ENCODE measurements at places on chromosomes 2 and 18.

- no peak for DNase-seq
Measured at GRCh38 chr2:181143790-181144300, 163.4 kb downstream of the UBE2E3 start.

DNA sequence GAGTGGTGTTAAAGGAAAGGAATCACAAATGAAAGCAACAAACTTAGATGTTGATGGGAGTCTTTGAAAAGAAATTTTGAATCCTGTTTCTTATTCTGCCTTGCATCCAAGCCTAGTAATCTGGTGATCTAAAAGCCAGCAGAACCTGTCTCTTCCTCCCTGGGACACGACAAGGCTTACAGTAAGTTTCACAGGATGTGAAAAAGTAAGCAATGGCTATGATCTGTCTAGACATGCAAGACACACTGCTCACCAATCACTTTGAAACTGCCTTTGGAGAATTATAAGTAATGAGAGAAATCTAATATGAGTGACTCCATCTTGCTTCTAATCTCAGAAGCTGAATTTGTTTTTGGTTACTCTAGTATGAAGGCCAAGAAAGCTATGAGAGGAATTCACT is 103.7 kb downstream of the KCNH7 start:
- DNase-seq = no peak

DNA sequence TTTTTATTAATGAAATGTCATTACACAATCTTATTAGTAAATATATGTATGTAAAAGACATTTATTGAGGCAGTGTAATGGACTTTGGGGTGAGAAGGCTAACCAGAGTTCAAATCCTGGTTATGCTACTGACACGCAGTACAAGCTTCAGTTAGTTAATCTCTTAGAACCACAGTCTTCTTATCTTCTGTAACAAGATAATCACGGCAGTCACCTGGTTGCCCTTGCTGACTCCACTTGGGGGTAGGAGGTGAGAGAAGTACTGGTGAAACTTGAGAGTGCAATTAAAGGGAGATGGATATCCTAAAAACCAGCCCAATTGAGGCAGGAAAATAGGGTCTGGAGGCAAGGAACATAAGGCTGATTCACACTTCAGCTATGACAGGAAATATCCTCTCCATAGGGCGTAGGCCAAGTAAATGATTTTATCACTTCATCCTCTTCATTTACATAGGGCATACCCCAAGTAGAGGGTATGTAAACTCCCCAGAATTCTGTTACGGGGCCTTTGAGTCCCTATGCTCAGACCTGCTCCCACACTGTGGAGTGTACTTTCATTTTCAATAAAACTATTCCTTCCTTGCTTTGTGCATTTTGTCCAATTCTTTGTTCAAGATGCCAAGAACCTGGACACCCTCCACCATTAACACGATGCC is 21.3 kb downstream of the SKA1 start:
- no peak for DNase-seq

DNA sequence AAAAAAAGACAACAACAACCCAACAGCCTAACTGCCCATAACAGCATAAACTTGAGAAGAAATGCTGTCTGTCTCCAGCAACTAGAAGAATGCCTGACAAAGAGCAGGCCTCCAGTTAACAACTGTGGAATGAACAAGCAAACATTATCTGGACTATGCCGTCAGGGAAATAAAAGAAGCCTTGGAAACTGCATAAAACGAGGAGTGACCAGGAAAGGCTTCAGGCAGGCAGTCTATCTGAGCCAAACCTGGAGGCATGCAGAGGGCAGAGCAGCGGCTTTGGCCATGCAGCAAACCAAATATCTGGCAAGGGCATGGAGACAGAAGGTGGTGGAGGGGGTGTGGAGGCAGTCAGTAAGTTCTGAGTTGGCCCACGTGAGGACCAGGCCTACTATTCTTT is 11.1 kb downstream of the HES6 start:
- no peak for DNase-seq

- no peak for DNase-seq
Measured at GRCh38 chr2:119453972-119454593, 22.4 kb downstream of the TMEM37 start.

GRCh38 chr2:1115843-1116539 is 165.3 kb downstream of the SNTG2 start:
- DNase-seq = no peak

DNA sequence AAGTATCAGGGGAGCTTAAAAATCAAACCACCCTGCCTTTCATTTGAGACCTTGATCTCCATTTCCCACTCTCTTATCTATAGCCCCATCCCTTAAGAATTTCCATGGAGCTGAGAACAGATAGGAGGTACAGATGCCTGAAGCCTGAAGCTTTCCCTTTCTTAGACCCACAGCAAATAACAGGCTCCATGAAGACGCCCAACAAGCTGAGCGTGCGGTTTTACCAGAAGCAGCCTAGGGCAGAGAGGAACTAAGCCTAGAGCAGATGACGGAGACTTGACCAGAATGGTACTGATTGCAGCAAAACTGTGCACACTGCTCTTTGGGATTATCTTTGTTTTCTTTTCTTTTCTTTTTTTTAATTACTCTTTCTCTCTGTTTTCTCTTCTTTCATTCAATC is 1.7 kb upstream of the ERBB4 start:
- DNase-seq = no peak

GRCh38 chr2:181165199-181165868 is 184.9 kb downstream of the UBE2E3 start:
- no peak for DNase-seq

- DNase-seq = no peak
Measured at GRCh38 chr2:25430556-25430955, 88.8 kb upstream of the DNMT3A start.

DNA sequence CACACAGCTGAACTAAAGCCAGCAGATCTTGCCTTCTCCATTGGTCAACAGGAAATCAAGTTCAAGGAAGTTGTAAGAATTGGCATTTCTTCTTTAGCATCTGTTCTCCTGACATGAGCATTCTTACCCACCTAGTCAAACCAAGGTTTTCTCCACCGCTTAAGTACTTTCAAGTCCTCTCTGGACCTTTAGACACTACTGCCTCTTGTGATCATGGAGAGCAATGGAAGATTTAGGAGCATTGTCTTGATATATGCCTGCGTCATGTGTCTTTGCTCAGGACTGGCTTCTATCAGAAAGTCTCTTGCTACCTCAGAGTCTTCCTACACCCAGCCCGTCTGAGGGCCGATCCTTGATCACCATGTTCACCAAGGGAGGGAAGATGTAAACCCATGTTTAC is 262.2 kb downstream of the PHLPP1 start:
- DNase-seq = no peak

DNA sequence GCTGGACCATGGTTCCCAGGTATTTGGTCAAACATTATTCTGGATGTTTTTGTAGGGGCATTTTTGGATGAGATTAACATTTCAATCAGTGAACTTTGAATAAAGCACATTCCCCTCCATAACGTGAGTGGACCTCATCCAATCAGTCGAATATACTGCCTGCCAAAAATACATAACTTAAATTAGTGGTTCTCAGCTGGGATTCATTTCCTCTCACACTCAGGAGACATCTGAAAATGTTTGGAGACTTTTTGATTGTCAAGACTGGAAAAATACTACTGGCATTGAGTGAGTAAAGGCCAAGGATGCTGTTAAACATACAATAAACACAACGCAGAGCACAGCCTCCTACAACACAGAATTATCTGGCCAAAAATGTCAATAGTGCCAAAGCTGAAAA is 198.2 kb downstream of the MYO1B start:
- no peak for DNase-seq

- DNase-seq = no peak
Measured at GRCh38 chr2:56240210-56240609, 56.4 kb downstream of the CCDC85A start.

- DNase-seq = no peak
Measured at GRCh38 chr2:234324116-234324515, 172.8 kb downstream of the ARL4C start.

GRCh38 chr2:212665948-212666347 is 127.3 kb upstream of the ERBB4 start:
- no peak for DNase-seq

GRCh38 chr2:127690696-127691095 is 10.6 kb upstream of the SFT2D3 start:
- DNase-seq = no peak

GRCh38 chr2:43215673-43216255 is 10.6 kb downstream of the ZFP36L2 start:
- DNase-seq = no peak

DNA sequence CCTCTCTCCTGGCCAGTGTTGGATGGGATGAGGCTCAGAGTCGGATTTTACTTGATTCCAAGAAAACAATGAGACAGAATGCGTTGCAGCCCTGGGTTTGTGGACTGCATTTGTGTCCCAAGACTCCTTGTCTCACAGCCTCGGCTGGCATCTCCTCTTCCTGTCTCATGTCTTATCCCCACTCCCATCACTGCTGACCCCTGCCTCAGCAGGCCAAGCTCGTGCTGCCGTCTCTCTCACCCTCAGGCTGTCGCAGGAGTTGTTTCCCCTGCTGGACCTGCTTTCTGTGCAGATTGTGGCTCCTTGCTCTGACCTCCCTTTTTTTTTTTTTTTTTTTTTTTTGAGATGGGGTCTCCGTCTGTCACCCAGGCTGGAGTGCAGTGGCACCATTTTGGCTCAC is 70.2 kb upstream of the RALBP1 start:
- DNase-seq = no peak

DNA sequence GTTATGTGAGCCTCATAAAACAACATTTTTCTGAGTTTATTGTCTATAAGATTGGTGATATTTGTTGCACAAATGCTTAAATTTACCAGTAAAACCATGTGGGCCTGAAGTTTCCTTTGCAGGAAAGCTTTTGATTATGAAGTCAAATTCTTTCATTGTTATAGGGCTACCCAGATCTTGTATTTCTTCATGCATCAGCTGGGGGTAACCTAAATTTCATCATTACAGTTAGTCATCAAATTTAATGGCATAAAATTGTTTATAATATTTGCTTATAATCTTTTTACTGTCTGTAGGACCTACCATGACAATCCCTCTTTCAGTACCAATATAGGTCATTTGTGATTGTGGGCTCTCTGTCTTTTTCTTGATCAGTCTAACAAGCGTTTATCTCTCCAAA is 47.8 kb downstream of the SMAD2 start:
- no peak for DNase-seq

- DNase-seq = no peak
Measured at GRCh38 chr2:230825354-230825753, 39.4 kb upstream of the ITM2C start.

GRCh38 chr2:215728504-215729065 is 284.8 kb downstream of the MREG start:
- no peak for DNase-seq

- no peak for DNase-seq
Measured at GRCh38 chr2:236990552-236990951, 95.1 kb upstream of the COPS8 start.

DNA sequence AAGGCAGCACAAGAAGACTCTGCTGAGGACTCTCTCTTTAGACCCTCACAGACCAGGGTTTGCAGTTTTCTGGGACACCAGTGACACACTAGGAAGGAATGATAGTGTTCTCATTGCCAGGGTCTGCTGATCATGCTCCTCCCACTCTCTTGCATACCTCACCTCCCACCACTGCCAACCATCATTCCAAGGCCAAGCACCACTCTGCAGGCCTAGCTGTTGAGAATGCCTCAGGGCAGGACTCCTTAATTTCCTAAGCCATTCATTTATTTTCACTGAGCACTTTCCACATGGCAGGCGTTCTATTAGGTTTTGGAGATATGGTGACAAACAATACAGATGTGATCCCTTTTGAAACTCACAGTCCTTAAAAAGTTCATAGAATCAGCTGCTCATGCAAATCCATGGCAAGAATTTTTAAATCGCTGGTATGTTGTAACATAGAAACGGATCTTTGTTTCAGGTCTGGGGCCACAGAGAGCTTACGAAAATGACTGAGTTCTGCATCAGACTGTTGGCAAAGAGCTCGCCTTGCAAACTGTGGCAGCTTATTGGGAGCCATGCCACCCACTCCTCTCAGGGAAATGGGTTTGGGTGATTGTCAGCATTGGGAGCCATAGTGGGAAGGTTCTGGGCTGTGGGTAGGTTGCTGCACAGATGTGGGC is 78.5 kb downstream of the XDH start:
- DNase-seq = no peak

GRCh38 chr2:64876137-64876647 is 113.0 kb upstream of the SLC1A4 start:
- DNase-seq = no peak

DNA sequence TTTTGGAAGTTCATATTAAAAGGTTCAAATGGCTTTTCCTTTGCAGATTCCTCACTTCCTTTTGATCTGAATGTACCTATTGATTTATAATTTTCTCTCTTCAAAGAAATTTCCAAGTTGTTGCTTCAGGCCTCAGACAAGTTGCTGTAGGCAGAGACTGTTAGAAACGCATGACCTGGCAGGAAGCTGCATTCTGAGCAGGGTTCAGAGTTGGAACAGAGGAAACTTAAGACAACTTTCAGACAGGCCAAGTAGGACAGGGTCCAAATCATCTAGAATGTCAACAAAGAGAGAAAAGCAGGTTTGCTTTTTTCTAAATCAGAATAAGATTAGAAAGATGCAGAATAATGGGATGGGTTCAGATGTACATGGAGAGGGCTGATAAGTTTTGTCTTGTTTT is 416.3 kb downstream of the LRP1B start:
- DNase-seq = no peak

GRCh38 chr18:68041327-68041726 is 524.8 kb upstream of the DSEL start:
- DNase-seq = no peak

- DNase-seq = no peak
Measured at GRCh38 chr2:142642650-142643049, 234.8 kb upstream of the KYNU start.

GRCh38 chr2:102639429-102639828 is 20.1 kb downstream of the SLC9A2 start:
- DNase-seq = no peak

DNA sequence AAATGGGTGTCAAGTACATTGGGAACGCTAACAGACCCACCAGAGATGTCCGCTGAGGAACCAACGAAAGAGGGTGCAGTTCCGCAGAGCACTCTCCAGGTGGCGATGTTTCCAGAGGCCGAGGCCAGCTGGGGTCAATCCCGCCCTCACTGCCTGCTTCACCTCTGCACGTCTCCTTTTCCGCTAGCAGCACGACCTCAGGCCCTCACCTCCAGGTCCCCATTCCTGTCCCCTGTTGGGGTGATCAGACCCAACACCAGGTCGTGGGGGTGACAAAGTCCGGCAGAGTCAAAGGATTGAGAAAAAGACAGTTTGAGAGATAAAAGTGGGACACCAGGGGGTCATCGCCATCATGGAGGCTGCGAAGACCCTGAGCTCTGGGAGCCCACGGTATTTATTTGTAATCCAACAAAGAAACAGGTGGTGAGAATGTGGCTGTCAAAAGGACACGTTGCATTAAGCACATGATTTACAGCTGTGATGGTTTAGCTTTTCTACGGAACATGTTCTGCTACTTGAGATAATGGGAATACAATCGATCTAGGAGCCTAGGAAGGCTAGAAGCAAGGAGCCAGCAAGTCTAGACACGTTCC is 27.3 kb downstream of the ZAP70 start:
- no peak for DNase-seq

DNA sequence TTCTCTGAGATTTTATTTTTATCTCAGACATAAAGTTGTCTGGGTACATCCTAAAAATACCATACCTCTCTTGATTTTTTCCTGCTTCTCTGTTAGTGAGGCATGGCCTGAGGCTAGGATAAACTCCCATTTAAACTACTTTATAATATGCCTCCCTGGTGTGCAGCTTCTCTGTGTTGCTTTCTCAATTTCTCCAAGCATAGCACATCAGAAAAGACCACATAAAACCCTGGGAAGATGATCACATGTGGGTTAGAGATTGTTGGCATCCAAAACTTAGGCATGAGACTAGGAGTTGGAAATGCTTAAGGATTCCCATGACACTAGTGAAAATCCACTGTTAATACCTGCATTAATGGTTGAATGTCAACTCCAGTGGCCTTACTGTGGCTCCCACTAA is 254.6 kb downstream of the RND3 start:
- no peak for DNase-seq
